ENCODE measurements at places on chromosomes 16 and 17. TPM values are rescaled to one million over a fixed set of nuclear protein-coding genes. Genes with fewer than 3 reads are reported as not detected.

The C17orf50 gene
- total RNA-seq: not detected

The CAMKK1 gene
- 4.7 TPM for total RNA-seq

The SAP30BP gene
- 44.2 TPM for total RNA-seq

The HAS3 gene
- total RNA-seq: 3.6 TPM

The GNG13 gene
- not detected for total RNA-seq

The ELAC2 gene
- 32.5 TPM for total RNA-seq

The PCYT2 gene
- total RNA-seq: 50.5 TPM

The SNX20 gene
- total RNA-seq: not detected

The APOBR gene
- total RNA-seq: not detected

The BOLA2B gene
- total RNA-seq: 348 TPM

The CXCL16 gene
- total RNA-seq: 1.6 TPM

The FBXW10 gene
- not detected for total RNA-seq

All from cardiac atrium fibroblast (primary cell).